ENCODE measurements at places on chromosomes 2 and 18.

- no peak for DNase-seq
- peaks cover 7% of the 10 kb centered on the region for H3K27me3 ChIP-seq
- H3K4me1 ChIP-seq, result no peaks in the 10 kb centered on the region
- H3K27ac ChIP-seq, result no peak overlapping the region
- no peak overlapping the region for H3K4me3 ChIP-seq
These were observed 39.3 kb downstream of the SNTG2 start for GRCh38 chr2:989781-990467.

GRCh38 chr2:1605102-1606045 lies 138.9 kb downstream of the PXDN start:
- no peaks in the 10 kb centered on the region for H3K27me3 ChIP-seq
- no peak overlapping the region for H3K27ac ChIP-seq
- H3K4me3 ChIP-seq, result no peak overlapping the region
- peaks cover 8% of the 10 kb centered on the region for H3K4me1 ChIP-seq
- no peak for DNase-seq

- no peak for DNase-seq
- no peak overlapping the region for H3K4me3 ChIP-seq
- H3K36me3 ChIP-seq, result peaks cover 10% of the 10 kb centered on the region
- H3K27me3 ChIP-seq, result no peaks in the 10 kb centered on the region
These were observed 61.3 kb downstream of the THADA start for GRCh38 chr2:43534569-43534968.

DNA sequence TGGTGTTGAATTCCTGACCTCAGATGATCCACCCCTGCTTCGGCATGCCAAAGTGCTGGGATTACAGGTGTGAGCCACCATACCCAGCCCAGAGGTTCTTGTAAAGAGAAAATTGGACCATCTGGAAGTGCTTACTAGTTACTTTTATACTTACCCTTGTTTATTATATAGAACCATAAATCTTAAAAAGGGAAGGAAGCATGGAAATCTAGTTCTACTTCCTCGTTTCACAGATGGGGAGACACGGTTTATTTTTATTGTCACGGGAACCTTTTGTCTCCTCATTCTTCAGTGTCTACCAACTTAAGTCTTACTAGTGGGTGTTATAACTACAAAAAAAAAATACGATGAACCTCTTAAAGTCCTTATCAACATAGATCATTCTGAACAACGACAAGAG lies 45.8 kb upstream of the PDK1 start:
- H3K27me3 ChIP-seq, result no peaks in the 10 kb centered on the region
- H3K27ac ChIP-seq, result no peak overlapping the region
- peaks cover 30% of the 10 kb centered on the region for H3K36me3 ChIP-seq
- DNase-seq, result no peak

DNA sequence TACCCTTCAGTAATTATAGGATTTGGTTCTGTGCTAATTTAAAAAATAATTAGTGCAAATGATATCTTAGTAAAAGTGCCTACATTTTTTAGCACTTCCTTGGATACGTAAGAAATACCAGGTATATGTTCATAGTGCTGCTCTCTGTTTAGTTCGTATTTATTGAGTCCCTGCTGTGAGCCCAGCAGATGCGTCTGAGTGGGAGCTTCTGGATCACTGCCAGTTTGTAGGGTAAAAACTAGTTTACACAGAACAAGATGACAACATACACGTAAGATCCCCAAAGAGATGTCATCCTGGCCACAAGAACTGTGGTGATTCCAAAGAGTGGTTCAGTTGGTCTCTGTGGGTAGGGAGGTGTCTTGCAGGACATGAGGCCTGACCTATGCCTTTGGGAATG lies 103.2 kb downstream of the CTIF start:
- no peak overlapping the region for H3K27ac ChIP-seq
- no peak for DNase-seq
- H3K4me3 ChIP-seq, result no peak overlapping the region

DNA sequence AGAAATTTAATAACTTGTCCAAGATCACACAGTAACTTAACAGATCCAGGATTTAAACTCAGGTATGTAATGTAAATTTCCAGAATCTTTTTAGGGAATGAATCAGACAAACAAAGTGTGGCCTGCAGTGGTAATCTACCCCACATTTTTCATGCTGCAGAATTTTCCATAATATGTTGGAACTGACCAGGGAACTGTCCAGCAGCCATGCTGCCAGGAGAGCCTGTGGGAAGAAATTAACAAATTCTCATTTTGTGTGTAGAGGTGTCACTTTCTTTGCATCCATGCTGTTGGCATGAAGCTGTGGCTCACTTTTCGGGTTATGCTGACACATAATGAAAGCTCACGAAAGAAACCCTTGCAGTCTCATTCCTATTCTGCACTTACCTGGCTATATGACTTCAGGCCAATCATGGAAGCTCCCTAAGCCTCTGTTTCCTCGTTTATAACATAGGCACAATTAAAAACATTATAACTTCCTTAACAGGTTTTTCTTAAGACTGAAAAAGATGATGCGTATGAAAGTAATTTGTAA lies 54.7 kb downstream of the CDKL4 start:
- no peak overlapping the region for H3K27ac ChIP-seq
- no peak for DNase-seq
- H3K4me3 ChIP-seq, result no peak overlapping the region
- no peaks in the 10 kb centered on the region for H3K27me3 ChIP-seq
- no peaks in the 10 kb centered on the region for H3K4me1 ChIP-seq

GRCh38 chr2:201471732-201472393 lies 20.3 kb downstream of the STRADB start:
- H3K27ac ChIP-seq, result no peak overlapping the region
- H3K27me3 ChIP-seq, result no peaks in the 10 kb centered on the region
- no peak overlapping the region for H3K4me3 ChIP-seq
- peaks cover 32% of the 10 kb centered on the region for H3K36me3 ChIP-seq

DNA sequence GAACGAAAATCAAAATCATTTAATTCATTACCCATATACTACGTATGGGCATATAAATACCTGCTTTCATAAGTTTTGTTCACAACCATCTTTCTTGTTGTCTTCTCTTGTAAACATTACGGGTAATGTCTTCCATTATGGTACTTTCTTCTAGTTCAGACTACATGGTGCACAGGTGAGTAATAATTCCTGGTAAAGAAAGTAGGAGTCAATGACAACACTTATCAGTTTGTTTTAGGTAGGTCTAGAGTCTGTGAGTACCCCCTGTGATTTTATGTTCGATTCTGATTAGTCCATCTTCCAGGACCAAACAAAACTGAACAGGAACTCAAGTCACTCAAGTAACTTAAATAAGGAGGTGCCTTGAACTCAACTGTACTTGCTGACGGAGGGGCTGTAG lies 25.2 kb upstream of the CTLA4 start:
- no peak overlapping the region for H3K27ac ChIP-seq
- no peak overlapping the region for H3K4me3 ChIP-seq
- no peaks in the 10 kb centered on the region for H3K27me3 ChIP-seq
- no peaks in the 10 kb centered on the region for H3K4me1 ChIP-seq
- H3K36me3 ChIP-seq, result no peaks in the 10 kb centered on the region

DNA sequence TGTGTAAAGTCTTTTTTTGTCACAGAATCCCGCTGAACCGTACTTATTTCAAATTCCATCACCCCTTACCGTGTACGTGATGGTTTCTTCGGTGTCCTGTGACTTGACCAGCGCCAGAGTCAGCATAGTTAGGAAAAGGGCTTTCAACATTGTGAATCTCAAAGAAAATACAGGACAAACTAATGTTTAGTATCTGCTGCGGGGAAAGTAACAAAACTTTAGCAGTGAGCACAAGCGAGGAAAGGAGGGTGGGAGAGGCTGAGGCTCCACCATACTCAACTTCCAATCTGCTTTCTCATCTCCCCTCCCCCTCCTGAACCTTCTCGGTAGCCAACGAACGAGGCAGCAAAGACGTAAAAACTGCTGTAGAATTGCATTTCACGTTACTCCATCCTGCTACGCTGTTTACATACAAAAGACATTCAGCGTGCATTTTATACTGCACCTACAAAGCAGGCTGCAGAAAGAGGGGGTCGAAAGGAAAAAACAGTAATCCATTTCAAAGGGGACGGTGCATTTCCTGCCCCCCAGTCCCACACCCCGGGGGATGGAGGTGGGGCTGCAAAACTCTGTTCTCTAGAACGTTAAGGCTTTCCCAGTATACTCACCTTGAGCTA lies 1.2 kb downstream of the EFEMP1 start:
- peak overlapping the region; percentile 59 for H3K27ac ChIP-seq
- H3K36me3 ChIP-seq, result peaks cover 45% of the 10 kb centered on the region
- peak overlapping the region; percentile 64 for H3K4me3 ChIP-seq
- no peaks in the 10 kb centered on the region for H3K27me3 ChIP-seq

DNA sequence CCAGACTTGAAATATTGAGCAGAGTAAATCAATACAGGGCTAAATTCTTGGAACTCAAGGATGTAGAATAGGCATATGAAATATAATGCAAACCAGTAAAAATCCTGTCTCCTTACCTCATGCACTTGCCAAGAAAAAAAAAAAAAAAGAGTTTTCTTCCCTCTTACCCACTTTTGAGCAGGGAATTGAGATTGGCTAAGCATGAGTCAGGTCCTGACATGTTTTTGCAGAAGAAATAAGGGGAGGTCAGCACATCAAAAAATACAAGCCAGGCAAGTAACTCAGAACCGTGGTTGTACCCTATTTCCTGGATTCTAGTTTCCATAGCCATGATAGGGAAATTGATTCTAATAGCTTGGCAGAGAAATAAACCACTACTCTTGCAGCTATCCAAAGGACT lies 1526.7 kb downstream of the LRP1B start:
- DNase-seq, result no peak
- H3K27ac ChIP-seq, result no peak overlapping the region
- no peaks in the 10 kb centered on the region for H3K27me3 ChIP-seq

DNA sequence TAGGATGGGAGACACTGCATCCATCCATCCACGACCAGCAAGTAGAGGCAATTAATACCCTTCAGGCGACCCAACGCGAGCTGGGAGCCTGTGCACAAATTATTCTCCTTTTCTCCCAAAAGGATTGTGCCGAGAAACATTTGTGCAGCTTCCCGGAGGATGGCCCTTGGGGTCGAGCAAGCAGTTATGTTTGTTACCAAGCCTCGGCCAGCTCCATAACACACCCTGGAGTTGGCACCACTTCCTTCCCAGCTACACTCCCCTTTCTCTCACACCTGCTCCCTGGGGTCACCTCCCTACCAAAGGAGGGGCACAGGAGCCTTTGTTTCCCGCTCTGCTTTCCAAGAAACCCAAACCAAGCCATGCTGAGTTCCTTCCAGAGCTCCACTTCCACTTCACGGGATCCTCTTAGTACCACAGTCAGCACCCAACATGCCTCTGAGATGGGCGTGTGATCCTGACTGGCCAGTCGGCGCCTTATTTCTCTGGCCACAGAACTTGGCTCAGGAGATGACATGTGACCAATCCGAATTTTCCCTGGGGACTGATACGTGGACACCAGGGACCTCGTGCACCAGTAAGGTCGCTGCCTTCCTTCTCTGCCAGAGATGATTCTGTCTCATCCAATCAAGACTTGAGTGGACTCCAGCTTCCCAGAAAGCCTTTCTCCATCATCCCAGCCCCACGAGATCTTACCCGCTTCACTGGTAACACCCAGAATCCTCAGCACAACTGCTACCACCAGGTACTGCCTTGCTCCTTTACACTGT lies 28.5 kb downstream of the GPR55 start:
- H3K4me3 ChIP-seq, result no peak overlapping the region
- no peaks in the 10 kb centered on the region for H3K27me3 ChIP-seq
- no peak overlapping the region for H3K27ac ChIP-seq

GRCh38 chr2:16628314-16628713 lies 37.3 kb downstream of the CYRIA start:
- H3K4me1 ChIP-seq, result no peaks in the 10 kb centered on the region

GRCh38 chr2:220296174-220296573 lies 668.7 kb downstream of the SLC4A3 start:
- no peak overlapping the region for H3K27ac ChIP-seq
- DNase-seq, result no peak
- H3K4me3 ChIP-seq, result no peak overlapping the region
- no peaks in the 10 kb centered on the region for H3K36me3 ChIP-seq
- H3K27me3 ChIP-seq, result no peaks in the 10 kb centered on the region

GRCh38 chr2:1856475-1856874 lies 112.2 kb upstream of the PXDN start:
- no peak for DNase-seq
- H3K27ac ChIP-seq, result no peak overlapping the region
- no peaks in the 10 kb centered on the region for H3K4me1 ChIP-seq
- no peak overlapping the region for H3K4me3 ChIP-seq
- H3K36me3 ChIP-seq, result no peaks in the 10 kb centered on the region

GRCh38 chr2:29113027-29113686 lies 2.1 kb upstream of the CLIP4 start:
- DNase-seq, result no peak
- H3K27ac ChIP-seq, result no peak overlapping the region
- no peak overlapping the region for H3K4me3 ChIP-seq
- no peaks in the 10 kb centered on the region for H3K36me3 ChIP-seq
- no peaks in the 10 kb centered on the region for H3K27me3 ChIP-seq

DNA sequence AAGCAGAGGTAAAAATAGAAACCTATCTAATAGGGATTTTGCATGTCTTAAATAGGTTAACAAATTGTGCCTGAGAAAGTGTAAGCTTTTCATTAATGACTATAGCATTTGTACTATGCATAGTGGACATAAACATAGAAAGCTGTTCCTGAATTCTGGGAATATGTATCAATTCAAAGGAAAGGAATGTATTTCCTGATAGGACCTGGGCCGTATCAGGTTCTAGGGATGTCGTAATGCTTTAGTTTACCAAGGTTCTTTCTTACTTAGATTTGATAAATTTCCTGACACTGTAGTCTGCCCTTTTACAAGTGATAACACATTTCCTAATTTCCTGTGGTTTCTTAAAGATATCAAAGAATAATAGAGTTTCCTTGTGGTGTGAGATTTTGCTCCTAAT lies 191.3 kb downstream of the CDH7 start:
- H3K36me3 ChIP-seq, result no peaks in the 10 kb centered on the region
- peaks cover 16% of the 10 kb centered on the region for H3K4me1 ChIP-seq
- no peak for DNase-seq
- no peak overlapping the region for H3K4me3 ChIP-seq
- peak overlapping the region; percentile 55 for H3K27ac ChIP-seq
- no peaks in the 10 kb centered on the region for H3K27me3 ChIP-seq

GRCh38 chr2:148124271-148124670 lies 103.4 kb downstream of the MBD5 start:
- DNase-seq, result no peak
- H3K27me3 ChIP-seq, result no peaks in the 10 kb centered on the region
- H3K36me3 ChIP-seq, result no peaks in the 10 kb centered on the region
- H3K4me1 ChIP-seq, result peaks cover 2% of the 10 kb centered on the region
- H3K4me3 ChIP-seq, result no peak overlapping the region

- H3K36me3 ChIP-seq, result no peaks in the 10 kb centered on the region
- H3K27me3 ChIP-seq, result no peaks in the 10 kb centered on the region
- no peak overlapping the region for H3K4me3 ChIP-seq
- H3K4me1 ChIP-seq, result peaks cover 10% of the 10 kb centered on the region
- H3K27ac ChIP-seq, result no peak overlapping the region
These were observed 81.8 kb downstream of the RHOB start for GRCh38 chr2:20528713-20529112.

GRCh38 chr2:43348908-43349661 lies 122.7 kb upstream of the ZFP36L2 start:
- H3K4me3 ChIP-seq, result no peak overlapping the region
- no peak for DNase-seq
- no peaks in the 10 kb centered on the region for H3K27me3 ChIP-seq

- H3K4me3 ChIP-seq, result no peak overlapping the region
- no peaks in the 10 kb centered on the region for H3K36me3 ChIP-seq
- DNase-seq, result no peak
- H3K27me3 ChIP-seq, result peaks cover 3% of the 10 kb centered on the region
- no peaks in the 10 kb centered on the region for H3K4me1 ChIP-seq
These were observed 529.8 kb upstream of the VRK2 start for GRCh38 chr2:57516698-57517340.

GRCh38 chr2:4528773-4529172 lies 825.4 kb downstream of the DCDC2C start:
- no peaks in the 10 kb centered on the region for H3K36me3 ChIP-seq
- no peak for DNase-seq
- no peaks in the 10 kb centered on the region for H3K4me1 ChIP-seq
- no peak overlapping the region for H3K4me3 ChIP-seq

All from RWPE2 (cell line).